ENCODE measurements at places on chromosomes 3 and 15.

GRCh38 chr3:11995120-11995519, 9.1 kb upstream of the SYN2 start:
- DNase-seq, result no peak

DNA sequence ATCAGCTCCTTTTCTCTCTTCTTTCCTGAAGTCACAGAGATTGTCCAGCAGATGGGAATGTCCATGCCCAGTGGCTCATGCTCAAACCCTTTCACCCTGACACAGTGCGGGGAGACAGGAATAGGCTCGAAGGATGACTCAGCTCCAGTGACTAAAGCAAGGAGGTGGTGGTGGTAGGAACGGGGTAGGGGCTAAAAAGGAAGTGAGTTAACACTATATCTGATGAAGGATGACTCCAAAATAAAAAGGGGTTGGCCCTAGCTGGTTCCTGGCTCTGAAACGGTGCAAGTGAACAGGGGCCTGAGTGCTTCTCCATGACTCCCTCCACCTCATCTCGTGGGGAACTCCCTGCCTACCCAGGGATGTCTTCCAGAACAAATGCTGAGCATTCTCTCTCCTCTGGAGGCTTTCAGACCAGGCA, 167.4 kb upstream of the LPP start:
- DNase-seq, result peak; percentile 89

- no peak for DNase-seq
Observed at GRCh38 chr3:128353991-128354687, 112.6 kb downstream of the DNAJB8 start.

- no peak for DNase-seq
Observed at GRCh38 chr3:195177422-195178123, 93.4 kb downstream of the XXYLT1 start.

GRCh38 chr3:186277268-186277909, 84.6 kb downstream of the DGKG start:
- peak; percentile 63 for DNase-seq

GRCh38 chr3:60643831-60644230, 607.4 kb downstream of the FHIT start:
- no peak for DNase-seq

GRCh38 chr3:186997473-186997939, 67.2 kb downstream of the ST6GAL1 start:
- DNase-seq, result no peak

GRCh38 chr3:71066356-71066755, 517.2 kb downstream of the FOXP1 start:
- DNase-seq, result no peak

- DNase-seq, result no peak
Observed at GRCh38 chr15:88014454-88015160, 241.9 kb downstream of the NTRK3 start.

DNA sequence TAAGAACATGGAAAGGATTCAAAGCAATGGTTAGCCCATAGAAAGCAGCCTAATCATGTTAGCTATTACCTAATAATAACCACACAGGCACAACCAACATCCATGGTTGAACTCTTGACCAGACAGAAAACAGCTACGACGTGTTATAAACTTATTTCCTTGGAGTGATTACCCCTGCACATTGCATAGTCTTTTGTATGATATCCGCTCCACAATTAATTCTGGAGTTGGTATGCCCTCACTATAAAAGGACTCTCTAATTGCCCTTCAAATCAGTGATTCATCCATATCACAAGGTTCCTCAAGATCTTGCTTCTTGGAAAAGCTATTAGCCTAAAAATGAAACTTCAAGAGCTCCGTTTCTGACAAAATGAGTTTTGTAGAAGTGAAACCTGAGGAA, 117.9 kb downstream of the SYNPR start:
- DNase-seq, result no peak

DNA sequence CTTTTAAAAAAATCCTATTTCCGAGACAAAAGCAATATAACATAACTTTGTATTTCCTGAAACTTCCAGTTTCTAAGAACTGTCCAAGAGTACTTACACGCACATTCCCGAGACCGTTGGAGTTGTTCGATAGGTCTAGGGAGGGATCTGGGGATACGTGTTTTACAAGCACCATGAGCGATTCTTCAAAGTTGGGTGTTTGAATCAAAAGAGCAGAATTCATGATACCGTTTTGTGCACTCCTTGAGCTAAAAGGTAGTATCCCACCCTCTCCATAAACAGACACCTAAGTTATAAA, 700 bp upstream of the EDEM1 start:
- no peak for DNase-seq

- DNase-seq, result no peak
Observed at GRCh38 chr3:114727373-114727772, 419.7 kb downstream of the ZBTB20 start.

- DNase-seq, result peak; percentile 26
Observed at GRCh38 chr3:32522682-32523081, 20.0 kb upstream of the CMTM6 start.

DNA sequence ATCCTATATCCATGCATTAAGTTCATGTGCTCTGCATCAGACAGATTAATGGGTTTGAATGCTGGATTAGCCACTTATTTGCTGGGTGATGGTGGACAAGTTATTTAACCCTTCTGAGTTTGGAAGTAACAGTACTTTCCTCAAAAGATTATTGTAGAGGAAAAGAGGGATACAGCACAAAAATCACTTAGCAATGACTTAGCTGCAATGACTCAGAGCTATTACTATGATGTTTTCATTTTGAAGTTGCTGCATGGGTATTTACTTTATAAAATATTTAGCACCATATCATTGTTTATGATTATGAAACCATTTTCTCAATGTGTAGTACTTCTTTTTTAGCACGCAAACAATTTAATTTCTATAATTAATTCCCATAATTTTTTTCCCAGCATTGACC, 248.4 kb downstream of the MYRIP start:
- no peak for DNase-seq

GRCh38 chr15:79244876-79245275, 37.6 kb upstream of the ANKRD34C start:
- DNase-seq, result no peak

DNA sequence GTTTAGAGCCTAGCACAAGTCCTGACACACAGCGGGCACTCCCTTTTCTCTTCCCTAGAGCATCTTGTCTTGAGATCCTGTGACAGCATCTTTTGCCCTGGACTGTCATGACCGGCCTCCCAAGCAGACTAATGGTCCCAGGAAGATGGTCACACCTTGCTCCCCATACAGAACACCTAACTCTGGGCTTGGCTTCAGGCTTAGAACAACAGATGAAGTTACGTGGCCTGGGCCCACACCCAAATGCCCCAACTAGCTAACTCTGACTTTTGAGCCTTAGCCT, 781 bp upstream of the IP6K1 start:
- no peak for DNase-seq

- no peak for DNase-seq
Observed at GRCh38 chr3:70919661-70920060, 607.2 kb upstream of the MDFIC2 start.

GRCh38 chr3:175746308-175746707, 887.2 kb downstream of the NAALADL2 start:
- DNase-seq, result no peak

GRCh38 chr3:129324855-129325254, 46.2 kb downstream of the HMCES start:
- no peak for DNase-seq

GRCh38 chr3:33473813-33474212, 33.6 kb upstream of the UBP1 start:
- no peak for DNase-seq

- DNase-seq, result no peak
Observed at GRCh38 chr3:57556459-57557084, 498 bp downstream of the PDE12 start.

GRCh38 chr3:156148946-156149381, 28.6 kb downstream of the KCNAB1 start:
- DNase-seq, result no peak

DNA sequence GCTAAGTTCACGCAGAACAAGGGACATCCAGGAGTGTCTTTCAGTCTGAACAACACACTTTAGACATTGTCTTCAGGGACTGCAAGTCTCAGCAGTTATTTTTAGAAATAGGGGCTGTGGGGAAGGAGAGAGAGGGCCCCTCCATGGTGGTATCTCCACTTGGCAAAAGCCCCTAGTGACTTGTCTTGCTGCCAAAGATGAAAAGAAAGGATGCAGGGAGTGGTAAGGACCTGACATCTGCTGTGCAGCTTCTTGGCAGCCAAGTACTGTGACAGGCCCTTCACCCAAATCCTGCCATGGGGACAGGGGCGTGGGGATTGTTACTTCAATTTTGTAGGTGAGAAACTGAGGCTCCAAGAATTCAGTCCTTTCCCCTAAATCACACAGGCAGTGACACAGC, 21.0 kb upstream of the SEMA6D start:
- DNase-seq, result no peak

DNA sequence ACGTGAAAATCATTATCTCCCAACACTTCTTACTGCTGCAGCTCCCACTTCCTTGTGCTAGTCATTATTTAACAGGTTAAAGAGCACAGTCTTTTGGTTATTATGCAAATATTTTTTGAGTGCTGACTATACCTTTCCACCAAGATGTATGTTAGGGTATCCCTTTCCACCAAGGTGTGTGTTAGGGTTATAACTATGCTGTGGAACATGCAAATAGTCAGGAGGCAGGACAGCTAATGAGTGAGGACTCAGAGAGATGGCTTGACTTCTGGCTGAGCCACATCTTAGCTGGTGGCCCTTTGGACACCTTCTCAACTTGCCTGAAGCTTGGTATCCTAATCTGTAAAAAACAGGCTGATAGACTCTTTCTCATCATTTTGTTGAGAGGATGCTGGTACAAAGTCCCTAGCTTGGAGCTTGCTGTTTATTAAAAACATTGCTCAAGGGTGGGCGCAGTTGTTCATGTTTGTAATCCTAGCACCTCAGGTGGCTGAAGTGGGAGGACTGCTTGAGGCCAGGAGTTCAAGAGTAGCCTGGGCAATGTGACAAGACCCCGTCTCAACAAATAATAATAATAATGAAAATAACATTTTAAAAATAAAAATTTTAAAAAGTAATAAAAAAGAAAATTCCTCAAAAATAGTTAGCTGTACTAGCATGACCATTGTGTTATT, 160.5 kb upstream of the ADAMTS9 start:
- DNase-seq, result no peak

DNA sequence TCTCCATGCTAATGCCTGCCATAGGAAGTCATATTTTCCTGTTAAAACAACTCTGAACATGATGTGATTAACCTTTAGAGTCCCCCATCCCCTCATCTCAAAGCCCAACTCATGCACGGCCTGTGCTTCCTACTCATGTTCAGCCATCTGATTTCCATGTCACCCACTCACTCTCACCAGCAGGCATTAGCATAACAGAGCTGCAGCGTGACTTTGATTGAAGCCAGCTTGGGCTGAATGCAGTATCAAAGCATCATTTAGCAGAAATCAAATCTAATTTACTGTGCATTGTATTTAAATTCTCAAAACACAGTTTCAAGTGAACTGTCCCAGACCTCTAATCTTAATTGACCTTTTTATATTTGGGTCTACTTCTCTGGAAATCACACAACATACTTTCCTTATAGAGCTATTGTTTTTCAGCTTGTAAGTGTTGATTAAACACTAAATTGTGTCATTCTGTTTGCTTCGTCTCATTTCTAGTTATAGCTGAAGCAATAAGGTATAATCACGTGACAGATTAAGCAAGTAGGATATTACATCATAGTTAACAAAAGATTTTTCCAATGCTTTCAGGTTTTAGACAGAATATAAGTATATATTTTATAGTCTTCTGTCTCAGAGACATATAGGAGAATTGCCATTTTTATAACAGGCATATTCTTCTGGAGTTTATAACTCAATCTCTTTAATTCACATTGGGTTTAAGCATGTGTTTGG, 501.5 kb downstream of the ROBO2 start:
- no peak for DNase-seq

DNA sequence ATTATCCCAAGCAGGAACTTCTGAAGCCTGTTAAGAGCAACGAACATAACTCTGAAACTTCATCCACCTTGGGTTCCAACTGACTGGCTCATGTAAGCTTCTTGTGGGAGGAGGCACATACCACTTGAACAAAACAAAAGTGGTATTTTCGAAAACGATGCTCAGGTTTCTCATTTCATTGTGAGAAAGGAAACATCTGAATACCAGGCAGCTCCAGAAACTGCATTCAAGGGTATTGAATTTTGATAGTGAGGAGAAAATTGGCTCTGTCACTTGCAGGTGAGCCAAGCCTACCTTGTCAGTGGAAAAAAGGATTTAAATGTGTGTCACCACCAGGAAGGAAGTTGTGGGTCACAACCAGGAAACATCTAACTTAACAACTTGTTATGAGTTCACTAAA, 218.1 kb upstream of the SATB1 start:
- DNase-seq, result no peak

DNA sequence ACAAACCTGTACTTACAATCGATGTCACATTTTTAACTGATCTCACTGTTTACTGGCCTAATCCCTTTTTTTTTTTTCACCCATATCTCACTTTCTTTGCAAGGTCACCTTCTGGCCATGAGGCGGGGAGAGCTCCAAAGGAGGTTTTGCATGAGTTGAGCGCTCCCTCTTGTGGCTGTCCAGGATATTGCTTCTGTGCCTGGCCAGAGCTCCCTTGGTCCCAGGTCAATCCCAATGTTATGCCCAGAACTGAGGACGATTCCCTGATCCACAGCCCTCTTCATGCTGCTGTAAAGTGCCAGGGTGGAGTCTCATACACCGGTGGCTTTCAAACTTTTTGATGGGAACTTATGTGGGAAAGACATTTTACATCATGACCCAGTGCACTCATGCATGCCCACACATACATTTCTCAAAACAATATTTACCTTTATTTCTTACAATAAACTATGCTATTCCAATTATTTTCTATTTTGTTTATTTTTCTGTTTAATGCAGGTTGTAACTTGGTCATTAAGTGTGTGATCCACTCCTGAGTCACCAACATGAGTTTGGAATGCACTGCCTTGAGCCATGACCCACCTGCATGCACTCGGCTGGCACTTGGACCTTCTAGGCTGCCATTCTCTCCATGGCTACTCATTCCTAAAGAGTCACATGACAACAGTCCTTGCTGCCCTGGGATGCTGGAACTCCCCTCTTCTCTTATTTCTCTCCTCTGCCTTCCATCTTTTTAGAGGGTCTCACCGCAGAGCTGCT, 9.6 kb upstream of the SST start:
- peak; percentile 79 for DNase-seq

- DNase-seq, result no peak
Observed at GRCh38 chr15:57698991-57699390, 7.5 kb upstream of the POLR2M start.

GRCh38 chr3:148090156-148090555, 607.5 kb upstream of the AGTR1 start:
- no peak for DNase-seq

- peak; percentile 62 for DNase-seq
Observed at GRCh38 chr3:108804437-108804836, 18.1 kb upstream of the TRAT1 start.

Data from kidney glomerular epithelial cell (primary cell).